ENCODE measurements at places on chromosomes 12 and 14.

DNA sequence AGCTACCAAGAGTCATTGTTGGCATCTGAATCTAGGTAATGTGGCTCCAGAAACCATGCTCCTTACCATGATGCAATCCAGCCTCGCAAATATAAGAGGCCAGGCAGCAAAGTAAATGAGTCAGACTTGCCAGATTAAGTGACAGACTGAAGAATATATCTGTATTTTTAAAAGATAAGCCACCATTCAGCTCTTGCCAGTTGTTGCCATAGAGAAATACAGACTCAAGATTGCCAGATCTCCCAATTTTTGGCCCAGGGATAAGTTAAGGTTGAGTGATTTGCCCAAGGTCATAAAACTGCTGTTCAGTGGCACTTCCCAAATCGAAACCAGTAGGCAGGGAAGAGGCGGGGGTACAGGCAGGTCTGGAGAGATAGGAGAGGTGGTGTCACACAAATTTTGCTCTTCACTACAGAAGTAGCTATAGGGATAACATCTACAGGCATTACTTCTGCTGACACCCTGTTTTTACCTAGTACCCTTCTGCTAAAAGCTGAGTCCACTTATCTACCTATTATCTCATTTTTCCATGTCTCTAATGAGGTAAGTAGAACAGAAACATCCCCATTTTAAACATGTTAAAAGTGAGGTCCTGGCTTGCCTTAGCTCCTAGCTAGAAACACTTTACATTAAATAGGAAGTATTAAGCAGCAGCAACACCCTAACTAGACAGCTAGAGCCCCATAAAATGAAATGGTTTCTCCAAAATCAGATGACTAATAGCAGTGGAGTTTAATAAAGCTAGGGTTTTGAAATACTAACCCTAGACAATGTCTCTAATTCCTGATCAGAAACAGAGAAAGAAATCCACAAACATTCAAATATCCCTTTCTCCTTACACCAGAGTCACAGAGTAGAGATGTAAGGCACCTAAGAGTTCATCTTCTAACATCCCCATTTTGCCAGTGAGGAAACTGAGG, 19.5 kb downstream of the DCAF5 start:
- DNase-seq, result peak; percentile 2

- DNase-seq, result peak; percentile 7
Observed at GRCh38 chr12:26126340-26127284, 1.8 kb upstream of the BHLHE41 start.

DNA sequence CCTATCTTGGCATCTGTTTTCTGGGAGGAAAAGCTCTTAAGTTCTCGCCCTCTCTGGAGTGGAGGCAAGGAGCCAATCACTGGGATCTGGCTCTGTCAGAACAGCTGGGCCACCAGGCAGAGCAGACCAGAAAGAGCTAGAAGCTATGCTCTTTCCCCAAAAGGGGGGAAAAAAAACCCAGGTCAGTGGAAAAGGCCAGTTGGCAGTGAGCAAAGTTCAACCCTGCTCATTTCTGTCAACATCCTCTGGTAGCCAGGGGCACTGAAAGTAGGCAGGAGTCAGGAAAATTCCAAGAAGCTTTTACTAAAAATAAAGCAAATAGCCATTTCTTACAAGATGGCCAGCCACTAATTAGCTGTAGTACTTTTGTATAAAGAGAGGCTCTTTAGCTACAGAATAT, 36.6 kb upstream of the PAX9 start:
- DNase-seq, result no peak

DNA sequence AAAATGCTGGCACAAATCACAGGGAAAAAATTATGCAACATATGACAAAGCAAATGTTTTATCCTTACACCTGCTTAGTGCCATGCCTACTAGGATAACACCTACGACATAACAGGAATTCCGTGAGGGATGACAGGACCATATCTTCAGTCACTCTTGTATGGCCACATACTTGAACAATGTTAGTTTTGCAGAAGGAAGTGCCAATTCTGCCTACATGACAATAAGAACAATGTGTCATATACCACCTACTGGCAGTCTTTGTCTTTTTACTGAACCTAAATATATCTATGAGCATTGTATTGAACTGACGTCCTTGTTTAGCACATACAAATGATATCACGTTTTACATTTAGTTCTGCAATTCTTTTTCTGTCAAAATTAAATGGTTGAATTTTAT, 234.0 kb downstream of the ADAMTS20 start:
- peak; percentile 21 for DNase-seq

DNA sequence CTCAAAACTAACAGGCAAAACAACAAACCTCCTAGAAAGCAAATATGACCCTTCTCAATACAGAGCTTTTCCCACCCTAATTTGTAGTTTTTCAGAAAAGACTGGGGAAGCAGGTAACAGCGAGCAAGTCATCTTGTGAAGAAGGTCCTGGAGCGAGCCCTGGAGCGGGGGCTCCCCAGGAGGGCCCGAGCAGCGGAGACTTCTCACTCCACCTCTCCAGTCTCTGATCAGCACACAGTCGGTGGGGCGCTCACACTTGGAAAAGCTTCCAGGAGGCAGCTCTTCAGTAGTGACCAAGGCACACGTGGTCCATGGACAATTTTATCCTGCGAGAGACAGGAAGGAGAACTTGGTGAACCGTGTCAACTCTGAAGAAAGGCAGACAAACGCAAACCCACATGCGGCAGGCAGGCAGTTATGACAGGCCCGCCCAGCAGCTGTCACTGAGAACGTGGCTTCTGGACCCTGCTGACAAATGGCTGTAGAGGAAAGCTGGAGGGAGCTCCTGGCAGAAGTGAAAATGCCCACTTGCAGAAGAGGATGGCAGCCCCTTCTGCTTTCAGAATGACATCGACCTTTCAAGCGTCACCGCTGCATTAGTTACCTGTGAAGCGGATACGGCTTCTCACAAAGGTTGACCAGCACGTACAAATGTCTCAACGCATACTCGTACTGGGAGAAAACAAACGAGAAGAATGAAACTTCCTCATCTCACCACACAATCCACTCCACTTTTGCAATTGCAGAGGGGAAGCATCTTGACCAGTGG, 44.2 kb downstream of the LGMN start:
- peak; percentile 71 for DNase-seq

DNA sequence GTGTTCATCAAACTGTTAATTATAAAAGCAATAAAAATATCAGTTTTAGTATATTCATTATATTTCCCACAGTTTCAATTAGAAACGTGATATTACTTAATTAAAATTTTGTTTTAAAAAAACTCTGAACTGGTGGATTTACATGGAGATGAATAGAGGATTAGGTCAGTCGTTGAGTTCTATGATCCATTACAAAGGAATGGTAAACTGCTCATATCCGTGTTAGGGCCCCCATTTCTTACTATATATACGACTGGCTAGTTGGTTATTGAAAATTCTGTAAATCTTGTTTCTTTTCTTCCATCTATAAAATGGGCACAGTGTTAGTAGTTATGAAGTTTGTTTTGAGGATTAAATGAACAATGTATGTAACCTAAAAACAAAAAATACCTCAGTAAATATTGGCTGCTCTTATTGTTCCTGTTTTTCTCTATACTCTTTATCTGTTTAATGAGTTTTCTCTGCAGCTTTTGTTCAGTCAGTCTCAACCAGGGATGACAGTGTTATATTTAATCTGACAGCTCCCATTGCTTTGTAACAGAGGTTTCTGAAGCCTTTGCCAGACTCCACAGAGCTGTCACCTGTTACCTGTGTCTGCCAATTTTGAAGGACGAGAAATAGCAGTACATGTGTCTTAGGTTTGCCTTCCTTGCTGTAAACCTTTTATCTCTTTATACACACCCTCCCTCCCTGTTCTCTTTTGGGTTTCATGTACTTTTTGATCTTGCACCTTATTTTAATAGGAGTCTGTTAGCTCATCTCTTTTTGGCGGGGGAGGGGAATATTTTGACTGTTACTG, 41.5 kb downstream of the FRS2 start:
- DNase-seq, result no peak

DNA sequence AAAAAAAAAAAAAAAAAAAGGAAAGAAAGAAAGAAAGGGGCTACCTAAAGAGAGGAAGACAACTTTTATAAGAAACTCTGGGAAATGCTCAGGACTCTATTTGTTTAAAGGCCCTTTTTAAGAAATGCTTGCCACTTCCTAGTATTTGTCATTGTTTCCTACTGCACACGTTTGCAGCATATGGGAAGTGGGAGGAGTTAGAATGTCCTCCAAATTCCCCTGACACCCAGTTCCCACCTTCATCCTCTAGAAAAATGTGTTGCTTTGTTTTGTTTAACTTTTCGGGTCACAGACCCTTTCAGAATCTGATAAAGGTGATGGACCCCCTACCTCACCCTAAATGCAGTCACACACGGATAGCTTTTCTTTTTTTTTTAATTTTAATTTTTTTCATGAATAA, 40.8 kb downstream of the NINJ2 start:
- peak; percentile 78 for DNase-seq

- no peak for DNase-seq
Observed at GRCh38 chr14:104248203-104249055, 110.0 kb downstream of the KIF26A start.

DNA sequence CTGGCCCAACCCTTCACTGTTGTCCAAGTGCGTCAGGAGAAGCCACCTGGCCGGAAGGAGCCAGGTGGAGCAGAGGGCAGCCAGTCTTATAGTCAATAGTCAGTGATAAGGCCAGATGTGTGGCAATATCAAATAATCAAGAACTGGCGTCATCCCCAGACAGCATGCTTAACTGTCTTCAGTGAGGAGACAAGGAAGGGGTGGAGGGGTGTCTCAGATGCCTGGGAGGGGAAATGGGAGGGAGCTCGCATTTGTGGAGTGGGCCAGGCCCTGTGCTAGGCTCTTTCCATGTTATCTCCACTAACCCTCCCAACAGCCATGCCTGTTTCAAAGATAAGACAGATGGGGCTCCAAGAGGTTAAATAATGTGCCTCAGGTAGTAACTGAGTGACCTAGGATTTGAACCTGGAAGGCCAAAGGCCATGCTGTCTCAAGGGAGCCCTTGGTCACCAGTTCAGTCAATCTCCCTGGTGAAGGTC, 48.9 kb upstream of the FOS start:
- no peak for DNase-seq

GRCh38 chr12:3436461-3437065, 54.4 kb upstream of the PRMT8 start:
- no peak for DNase-seq

Measured in AML-193 (cell line).